ENCODE measurements at places on chromosomes 1 and 21.

GRCh38 chr1:12064073-12064969 is 1.2 kb downstream of the TNFRSF8 start:
- DNase-seq, result no peak

- no peak for DNase-seq
Observed at GRCh38 chr1:225611537-225612223, 41.2 kb downstream of the ENAH start.

GRCh38 chr21:26719750-26720149 is 125.5 kb downstream of the ADAMTS1 start:
- DNase-seq, result no peak

DNA sequence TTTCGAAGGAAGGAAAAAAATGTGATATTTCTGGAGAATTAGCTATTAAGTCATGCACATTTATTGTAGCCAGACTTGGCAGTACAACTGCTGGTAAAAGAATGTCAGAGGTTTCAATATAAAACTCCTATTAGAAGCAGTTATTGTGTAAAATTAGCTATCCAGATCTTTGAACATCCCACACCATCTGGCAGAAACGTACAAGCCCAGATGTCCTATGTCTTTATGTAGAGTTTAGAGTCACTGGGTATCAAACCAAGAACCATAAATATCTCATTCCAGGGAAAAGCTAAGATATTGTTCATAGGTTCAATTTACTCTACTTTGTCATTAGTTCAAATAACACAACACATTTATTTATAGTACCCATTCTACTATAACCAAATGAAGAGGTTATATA is 31.4 kb downstream of the OLFM3 start:
- no peak for DNase-seq

GRCh38 chr1:234897390-234897749 is 231.3 kb downstream of the TOMM20 start:
- DNase-seq, result no peak
